ENCODE measurements at places on chromosomes 7 and 10. TPM values are rescaled to one million over a fixed set of nuclear protein-coding genes. Genes with fewer than 3 reads are reported as not detected.

KIAA1549 gene
- total RNA-seq, result 0.93 TPM

ITPRID1 gene
- total RNA-seq, result not detected

AQP1 gene
- 462 TPM for total RNA-seq

IGFBP3 gene
- total RNA-seq, result 112 TPM

KAZALD1 gene
- total RNA-seq, result 3.1 TPM

TACC2 gene
- 86.5 TPM for total RNA-seq

DKK1 gene
- total RNA-seq, result not detected

NET1 gene
- 288 TPM for total RNA-seq

IL15RA gene
- total RNA-seq, result 20.2 TPM

GRID2IP gene
- total RNA-seq, result not detected

TAC1 gene
- total RNA-seq, result 3.0 TPM

ADAP1 gene
- total RNA-seq, result 106 TPM

NPFFR1 gene
- under 0.01 TPM for total RNA-seq

MMP21 gene
- 0.13 TPM for total RNA-seq

STN1 gene
- total RNA-seq, result 31.6 TPM

NPTX2 gene
- 27.1 TPM for total RNA-seq

RTKN2 gene
- total RNA-seq, result not detected

MBL2 gene
- total RNA-seq, result not detected

CALHM1 gene
- not detected for total RNA-seq

Data from gastroesophageal sphincter (tissue), 4 donors.